ENCODE measurements at places on chromosomes 2 and 18.

DNA sequence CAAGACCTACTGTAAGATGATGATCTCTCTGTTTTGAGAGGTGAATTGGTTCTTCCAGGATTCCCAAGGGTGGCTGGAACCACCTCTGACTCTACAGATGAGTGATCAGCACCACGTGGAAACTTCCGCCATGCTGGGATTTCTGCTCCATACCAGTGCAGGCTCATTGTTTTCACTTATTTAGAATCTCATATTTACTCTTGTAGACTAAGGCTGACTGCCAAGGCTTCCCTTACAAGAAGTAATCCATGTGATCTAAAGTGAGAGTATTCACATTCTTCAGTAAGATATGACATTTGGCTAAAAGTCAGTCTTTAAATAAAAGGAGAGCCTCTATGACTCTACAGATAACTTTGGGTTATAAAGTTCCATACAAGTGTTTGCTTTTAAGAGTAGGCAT lies 322.9 kb upstream of the RAB12 start:
- no peak for DNase-seq

DNA sequence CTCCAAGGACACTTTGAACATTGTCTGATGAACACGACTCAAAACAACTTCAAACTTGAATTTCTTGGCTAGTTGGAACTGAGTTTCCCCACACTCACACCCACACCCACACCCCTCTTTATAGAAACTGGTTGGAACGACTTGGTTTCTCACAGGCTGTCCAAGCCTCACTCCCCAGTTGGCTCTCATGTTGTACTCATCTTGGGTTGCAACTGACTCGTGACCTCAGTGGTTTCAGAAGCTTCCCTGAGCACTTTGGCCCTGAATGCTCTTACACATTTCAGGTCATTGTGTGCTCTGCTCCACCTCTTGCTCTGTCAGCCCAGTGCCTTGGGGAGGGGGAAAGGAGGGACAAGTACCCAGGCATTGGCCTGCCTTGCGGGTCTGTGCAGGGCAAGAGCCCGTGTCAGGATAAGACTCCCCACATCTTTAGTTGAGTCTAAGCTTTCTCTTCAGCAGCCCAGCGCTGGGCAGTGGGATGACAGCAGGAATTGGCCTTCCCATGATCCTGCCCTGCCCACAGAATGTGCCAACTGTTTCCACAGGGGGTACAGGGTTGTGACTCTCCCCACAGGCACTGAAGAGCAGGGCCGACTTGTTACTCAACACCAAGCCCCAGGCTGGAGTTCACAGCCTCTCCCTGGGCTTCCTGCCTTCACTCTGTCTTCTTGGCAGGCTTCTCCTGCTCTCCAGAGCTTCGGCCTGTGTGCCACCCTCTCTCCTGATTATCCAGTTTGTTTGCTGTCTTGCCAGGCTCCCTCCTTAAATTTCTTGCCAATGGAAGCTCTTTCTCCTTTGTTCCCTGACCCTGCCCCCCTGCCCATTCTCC lies 104.6 kb downstream of the RTN4 start:
- no peak for DNase-seq

DNA sequence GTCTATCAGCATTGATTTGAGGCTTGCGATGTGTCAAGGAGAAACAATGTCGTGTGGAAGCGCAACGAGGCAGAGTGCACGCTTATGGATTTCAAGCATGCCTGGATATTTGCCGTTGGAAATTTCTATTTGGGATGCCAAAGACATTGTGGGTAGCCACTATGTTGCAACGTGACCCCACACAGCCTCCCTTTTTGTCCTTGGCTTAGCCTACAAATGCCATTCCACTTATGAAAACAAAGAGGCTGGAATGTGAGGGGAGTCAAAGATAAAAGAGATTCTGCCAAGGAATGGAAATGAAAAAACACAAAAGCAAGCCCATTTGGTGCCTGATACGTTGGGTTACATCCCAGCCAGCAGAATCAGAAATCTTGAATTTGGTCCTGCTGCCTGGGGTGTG lies 721.2 kb downstream of the GALR1 start:
- DNase-seq, result no peak

- peak; percentile 20 for DNase-seq
Observed at GRCh38 chr2:165401285-165401852, 68.1 kb upstream of the CSRNP3 start.

DNA sequence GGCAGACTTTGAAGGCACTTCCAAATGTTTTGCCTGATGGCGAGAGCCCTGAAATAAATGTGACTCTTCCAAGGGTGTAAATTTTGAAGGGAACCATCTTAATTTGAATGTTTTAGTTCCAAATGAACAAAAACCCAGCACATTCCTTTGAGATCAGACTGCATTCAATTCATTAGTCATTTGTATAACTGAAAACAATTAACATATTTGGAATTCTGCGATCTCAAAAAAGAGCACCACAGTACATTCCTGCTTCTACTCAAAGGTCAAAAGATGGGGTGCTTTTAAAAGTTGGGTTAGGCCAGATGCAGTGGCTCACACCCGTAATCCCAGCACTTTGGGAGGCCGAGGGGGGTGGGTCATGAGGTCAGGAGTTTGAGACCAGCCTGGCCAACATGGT lies 38.2 kb upstream of the CHRNA1 start:
- DNase-seq, result no peak

DNA sequence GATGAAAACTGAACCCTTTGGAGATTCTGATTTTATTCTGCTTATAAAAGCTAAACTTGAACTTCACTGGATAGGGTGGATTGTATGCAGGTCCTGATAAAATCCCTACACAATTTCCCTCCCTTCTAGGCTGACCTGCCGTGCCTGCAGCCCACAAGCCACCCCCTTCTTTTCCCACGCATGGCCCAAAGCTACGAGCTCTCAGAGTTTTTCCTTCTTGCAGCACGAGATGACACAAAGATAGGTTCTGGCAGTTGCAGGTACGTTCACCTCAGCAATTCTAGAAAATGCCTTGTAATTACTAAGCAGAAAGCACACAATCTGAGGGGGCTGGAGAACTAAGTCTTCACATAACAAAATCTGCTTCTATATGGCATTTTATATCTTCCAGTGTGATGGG lies 110.6 kb upstream of the ATP8B1 start:
- DNase-seq, result no peak

DNA sequence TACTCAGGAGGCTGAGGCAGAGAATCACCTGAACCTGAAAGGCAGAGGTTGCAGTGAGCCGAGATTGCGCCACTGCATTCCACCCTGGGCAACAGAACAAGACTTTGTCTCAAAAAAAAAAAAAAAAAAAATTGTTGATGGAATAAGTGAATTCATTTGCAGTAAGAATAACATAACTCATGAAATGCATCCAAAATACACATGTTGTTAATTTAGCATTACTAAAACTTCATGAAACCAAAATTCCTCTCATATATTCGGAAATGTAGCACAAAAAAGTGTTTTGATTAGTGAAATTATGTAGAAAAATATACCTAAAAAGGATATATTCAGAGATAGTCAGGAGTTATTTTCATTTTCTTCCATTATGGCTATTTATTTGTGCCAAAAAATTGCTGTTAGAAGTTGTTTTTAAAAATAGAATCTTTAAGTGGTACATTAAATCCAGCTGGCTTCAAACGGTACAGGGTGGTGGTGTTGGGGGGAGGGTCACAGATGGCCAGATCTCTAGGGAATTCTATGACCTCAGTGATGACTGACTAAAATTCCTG lies 78.2 kb upstream of the UGP2 start:
- DNase-seq, result no peak
